CD8-positive, alpha-beta memory T cell (primary cell): ENCODE measurements at places on chromosomes 1 and 21.

DNA sequence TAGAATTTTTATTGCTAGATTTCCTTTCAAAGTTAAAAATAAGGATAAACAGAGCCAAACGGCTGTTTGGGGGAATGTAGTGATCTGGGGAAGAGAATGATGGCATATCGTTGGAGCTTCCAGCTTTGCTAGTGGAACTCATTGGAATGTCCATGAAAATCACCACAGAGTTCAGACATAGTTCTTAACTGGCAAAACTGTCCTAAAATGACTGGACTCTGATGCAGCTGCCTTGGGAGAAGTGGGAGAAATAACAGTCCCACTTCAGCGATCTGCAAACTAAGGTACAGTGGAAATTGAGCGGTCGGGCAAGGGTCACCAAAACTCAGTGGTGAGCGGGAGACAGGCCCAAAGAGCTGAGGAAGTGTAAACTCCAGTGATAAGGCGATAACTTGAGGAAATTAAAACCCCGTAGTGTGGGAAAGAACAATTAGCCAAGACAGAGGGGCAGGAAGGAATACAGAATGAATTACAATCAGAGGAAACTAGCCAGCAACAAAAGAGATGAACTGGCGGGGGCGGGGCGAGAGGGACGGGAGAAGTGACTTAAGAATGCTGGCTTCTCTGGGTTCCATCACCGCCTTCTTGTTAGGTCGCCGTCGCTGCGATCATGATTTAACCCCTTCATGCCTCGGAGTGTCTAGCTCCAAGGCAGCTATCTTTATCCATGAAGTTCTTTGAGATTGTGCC is 89.8 kb upstream of the ARHGAP29 start:
- no peak for DNase-seq

DNA sequence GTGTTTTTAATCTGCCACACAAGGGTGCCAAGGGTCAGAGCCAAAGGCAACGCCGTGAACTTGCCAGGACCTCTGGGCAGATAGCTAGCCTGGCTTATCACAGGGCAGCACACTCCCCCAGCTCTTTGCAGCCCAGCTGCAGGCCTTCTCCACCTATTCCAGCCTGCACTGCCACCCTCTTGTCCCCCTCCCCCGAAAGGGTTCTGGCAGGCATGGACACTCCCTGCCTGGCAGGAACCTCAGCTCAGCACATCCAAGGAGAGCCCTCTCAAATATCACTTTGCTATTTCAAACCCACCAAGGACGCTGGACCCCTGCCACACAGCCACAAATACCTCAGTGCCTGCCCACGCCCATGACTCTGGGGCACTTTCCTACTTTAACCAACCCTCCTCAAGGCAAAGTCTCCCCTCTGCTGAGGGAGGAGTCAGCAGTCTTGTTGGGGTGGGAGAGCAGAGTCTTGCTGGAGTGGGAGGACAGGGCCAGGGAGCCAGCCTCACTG is 9.1 kb downstream of the SSBP3 start:
- no peak for DNase-seq

- no peak for DNase-seq
These were observed 409.3 kb upstream of the RUNX1 start for GRCh38 chr21:35458405-35458804.

- DNase-seq: no peak
These were observed 116.0 kb downstream of the CASZ1 start for GRCh38 chr1:10680487-10680886.

- DNase-seq: no peak
These were observed 19.3 kb upstream of the ACBD6 start for GRCh38 chr1:180521474-180522212.

DNA sequence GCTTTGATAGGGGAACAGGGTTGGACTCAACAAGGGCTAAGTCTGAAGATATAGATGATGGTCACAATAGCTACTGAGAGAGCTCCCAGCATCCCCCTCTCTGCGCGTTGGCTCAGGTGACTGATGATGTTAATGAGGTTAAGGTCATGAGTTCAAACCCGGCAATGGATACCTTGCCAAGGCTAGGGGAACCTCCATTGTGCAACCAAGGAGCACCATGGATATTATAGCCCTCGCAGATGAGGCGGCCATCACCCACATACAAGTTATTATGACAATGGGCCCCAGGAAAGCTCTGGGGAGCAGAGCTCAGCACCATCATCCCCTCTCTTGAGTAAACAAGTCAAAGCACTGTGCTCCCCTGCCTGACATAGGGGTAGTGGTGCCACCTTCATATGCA is 8.2 kb downstream of the KCNA2 start:
- no peak for DNase-seq

- DNase-seq: no peak
These were observed 29.2 kb upstream of the LRRC3 start for GRCh38 chr21:44425895-44426662.

DNA sequence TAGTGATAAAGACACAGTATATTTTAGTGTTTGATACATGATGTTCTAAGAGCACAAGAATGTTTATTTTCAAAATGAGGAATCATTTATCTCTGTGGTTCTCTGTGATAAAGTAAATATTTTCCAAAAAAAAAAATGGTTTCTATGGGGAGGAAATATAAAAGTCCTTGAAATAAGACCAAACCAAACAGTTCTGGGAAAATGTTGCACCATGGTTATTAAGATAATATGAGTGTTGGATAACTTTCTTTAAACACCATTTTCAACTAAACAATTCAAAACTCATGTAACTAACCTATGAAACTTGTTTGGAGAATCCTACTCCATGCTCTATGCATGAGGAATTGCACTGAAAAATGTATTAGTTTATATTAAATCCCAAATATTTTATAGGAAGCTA is 184.6 kb downstream of the KCNT2 start:
- DNase-seq: no peak

DNA sequence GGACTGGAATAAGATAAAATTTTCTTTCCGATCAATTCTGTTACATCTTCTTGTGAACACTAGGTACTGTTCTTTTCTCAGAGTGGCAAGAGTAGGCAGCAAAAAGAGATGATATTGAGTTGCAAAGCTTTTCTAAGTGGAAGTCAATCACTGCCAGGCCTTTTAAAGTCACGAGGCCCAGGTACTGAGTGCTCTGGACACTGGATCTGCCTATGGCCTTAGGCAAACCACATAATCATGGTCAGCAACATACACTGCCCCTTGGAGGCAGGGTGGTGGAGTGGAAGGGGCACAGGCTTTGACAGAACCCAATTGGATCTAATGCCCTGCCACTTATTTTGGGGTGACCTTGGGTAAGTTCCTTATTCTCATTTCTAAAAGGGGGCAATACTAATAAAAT is 41.5 kb downstream of the TSEN15 start:
- DNase-seq: no peak

DNA sequence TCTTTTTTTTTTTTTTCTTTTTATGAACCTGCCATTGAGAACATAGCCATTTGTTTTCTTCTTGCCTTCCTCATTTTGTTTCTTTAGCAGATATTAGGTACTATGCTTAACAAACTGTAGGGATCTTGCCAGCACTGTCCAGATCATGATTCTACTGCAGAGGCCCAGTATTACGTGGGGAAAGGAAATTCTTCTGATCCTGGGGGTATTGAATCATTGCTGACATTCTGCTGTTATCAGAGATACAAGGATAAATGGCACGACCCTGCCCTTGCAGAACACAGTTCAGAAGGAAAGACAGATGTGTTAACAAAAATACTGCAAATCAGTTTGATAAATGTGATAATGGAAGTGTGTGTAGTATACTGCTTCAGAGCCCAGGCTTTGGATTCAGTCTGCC is 56.2 kb downstream of the BTBD8 start:
- DNase-seq: no peak

GRCh38 chr1:174174461-174175329 is 15.4 kb downstream of the RABGAP1L start:
- DNase-seq: no peak

DNA sequence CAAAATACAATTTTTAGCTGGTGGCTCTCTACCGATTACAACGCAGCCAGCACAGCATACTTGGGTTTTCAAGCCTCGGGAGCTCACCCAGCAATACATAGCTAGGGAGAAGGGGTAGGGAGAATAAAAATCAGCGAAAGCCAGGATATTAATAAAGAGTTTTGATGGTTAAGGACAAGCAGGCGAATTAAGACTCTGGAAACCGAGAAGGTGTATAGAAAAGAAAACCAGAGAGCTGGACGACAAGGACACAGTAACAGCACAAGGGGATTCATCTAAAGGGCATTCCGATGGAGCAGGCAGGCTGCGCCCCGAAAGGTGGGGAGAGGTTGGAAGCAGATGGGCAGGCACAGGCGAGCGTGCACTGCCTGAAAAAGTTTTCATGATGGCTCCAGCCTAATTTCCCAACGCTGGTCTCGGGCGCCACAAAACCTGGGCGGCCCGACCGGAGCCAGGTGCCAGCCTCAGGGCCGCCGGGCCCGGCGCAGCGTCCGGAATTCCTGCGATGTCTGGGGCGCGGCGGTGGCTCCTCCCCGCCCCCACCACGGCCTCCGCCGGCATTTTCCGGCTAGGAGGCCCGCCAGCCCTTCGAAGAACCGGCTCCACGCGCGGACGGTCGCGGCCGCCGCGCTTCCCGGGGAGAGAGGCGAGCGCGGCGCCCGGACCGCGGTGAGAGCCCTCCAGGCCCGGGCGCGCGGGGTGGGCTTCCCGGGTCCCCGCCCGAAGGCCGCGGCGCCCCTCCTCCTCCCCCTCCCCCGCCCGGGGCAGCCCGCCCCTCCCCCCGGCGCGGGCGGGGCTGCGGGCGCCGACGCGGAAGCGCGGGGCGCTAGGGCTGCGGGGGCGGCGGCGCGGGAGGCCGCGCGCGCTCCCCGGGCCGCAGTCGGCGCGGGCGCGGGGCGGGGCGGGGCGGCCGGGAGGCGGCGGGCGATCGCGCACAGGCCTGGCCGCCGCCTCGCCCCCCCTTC is 774 bp upstream of the DYRK1A start:
- peak; percentile 72 for DNase-seq

DNA sequence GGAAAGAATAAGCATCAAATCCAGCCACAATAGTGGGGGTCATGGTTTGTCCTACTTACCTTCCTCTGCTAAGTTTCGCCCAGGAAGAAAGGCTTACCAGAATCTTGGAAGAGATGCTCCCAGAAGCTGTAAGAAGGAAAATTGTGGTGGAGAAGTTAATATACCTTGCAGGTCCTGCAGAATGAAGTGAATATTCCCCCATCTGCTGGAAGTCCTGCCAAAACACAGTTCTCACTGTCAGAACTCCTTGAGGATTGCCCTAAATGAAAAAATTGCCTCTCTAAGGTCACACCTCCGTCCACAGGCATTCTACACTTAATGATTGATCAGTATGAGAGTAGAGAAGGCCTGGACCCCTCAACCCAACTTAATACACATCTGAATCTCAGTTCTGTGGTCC is 78.4 kb upstream of the RGS21 start:
- DNase-seq: no peak

GRCh38 chr21:28932717-28933116 is 60.0 kb downstream of the LTN1 start:
- DNase-seq: no peak

DNA sequence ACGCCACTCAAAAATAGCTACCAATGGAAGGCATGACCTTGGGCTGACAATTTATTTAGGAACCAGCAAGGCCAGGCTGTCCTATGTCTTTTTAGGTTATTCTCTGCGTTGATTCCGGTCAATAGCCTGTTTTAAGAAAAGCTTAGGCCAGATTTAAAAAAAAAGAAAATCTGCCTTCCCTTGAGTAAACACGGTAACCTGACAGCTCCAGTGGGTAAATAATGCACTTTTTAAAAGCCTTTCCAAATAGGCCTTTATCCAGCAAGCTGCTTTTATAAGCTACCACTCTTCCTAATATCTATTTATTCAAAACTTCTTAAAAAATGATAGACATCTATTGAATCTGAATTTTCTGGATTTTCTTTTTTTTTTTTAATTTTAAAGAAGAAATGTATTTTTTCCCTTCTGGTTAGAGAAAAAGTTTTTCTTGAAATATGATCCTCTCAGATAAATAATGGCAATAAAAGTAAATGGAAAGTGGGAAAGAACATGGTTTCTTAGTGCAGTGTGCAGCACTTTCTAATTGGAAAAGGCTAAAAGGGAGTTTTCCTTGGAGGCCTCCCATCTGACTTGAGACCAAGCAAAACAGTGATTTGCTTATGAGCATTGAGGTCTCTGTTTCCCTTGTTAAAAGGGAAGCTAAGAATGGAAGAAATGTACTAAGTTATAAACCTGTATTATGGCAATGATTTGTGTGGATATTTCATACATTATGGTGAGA is 281.0 kb upstream of the RUNX1 start:
- DNase-seq: no peak

DNA sequence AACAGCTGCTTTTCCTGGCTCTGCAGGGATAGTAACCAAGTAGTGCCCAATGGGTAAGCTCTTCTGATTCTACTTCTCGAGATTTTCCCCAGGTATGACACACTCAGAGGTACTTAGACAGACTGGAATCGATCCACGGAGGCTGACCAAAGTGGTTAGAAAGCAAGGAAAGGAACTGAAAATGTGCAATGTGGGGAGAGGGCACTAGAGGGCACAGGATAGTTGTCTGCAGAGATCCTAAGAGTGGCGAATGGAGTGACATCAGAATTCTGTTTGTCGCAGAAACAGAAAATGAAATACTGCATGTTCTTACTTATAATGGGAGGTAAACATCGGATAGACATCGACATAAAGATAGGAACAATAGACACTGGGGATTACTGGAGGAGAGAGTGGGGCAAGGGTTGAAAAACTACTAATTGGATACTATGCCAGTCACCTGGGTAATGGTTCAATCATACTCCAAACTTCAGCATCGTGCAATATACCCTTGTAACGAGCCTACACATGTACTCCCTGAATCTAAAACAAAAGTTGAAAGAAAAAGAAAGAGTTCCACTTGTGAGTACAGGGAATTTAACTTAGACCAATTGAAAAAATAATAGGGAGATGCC is 23.3 kb downstream of the CYP2J2 start:
- no peak for DNase-seq

GRCh38 chr1:241579434-241579833 is 47.3 kb downstream of the KMO start:
- DNase-seq: no peak

- DNase-seq: no peak
These were observed 8.2 kb upstream of the AZIN2 start for GRCh38 chr1:33072707-33073106.

- DNase-seq: no peak
These were observed 2.9 kb upstream of the KLHDC9 start for GRCh38 chr1:161095230-161095629.

DNA sequence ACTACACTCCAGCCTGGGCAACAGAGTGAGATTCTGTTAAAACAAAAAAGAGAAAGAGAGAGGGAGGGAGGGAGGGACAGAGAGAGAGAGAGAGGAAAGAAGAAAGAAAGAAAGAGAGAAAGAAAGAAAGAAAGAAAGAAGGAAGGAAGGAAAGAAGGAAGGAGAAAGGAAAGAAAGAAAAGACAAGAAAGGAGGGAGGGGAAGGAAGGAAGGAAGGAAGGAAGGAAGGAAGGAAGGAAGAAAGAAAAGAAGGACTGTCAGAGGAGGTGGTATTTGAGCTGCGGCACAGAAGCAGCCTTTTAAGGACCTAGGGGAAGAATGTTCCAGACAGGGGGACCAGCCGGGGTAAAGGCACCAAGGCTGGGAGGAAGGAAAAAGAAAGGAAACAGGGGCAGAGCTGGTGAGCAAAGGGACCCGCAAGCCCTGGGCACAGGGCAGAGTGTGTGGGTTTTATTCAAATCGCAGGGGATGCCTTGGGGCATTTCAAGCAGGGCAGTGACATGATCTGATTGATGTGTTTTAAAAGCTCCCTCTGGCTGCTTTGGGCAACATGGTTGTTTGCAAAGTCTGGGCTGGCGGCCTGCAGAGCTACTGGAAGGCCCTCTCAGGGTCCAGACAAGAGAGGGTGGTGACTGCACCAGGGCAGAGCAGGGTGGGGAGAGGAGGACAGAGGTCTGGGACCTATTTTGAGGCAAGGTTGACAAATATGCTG is 176.9 kb upstream of the VAMP3 start:
- no peak for DNase-seq
